Cerebellum (tissue), 4 donors: ENCODE measurements at places on chromosomes 6 and 20.

DNA sequence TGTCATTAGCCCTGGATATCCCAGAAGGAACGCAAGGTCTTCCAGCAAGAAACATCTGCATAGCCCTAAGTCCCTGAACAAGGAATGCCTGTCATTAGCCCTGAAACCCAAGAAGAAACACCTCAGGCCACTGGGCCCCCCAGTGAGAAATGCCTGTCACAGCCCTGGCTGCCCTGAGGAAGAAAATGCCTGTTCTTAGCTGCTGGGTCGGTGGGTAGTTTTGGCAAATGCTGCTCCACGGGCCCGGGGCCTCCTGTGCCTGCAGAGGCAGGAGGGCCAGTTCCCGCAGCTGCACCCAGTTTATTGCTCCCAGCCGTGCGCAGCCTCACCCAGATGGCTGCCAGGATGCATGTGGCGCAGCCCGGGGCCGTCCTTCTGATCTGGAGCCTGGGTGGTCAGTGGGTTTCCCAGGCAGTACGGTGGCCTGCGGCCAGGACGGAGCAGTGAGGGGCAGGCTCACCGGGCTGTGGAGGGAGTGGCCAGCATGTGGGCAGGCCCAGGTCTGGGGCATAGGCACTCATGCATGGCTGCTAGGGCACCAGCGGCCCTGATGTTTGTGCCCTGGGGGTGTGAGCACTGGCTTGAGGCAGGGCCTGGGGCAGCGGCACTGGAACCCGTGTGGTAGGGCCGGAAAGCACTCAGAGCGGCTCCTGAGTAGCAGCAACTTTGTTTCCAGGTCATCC is 219.0 kb downstream of the ERMARD start:
- no peak for DNase-seq

DNA sequence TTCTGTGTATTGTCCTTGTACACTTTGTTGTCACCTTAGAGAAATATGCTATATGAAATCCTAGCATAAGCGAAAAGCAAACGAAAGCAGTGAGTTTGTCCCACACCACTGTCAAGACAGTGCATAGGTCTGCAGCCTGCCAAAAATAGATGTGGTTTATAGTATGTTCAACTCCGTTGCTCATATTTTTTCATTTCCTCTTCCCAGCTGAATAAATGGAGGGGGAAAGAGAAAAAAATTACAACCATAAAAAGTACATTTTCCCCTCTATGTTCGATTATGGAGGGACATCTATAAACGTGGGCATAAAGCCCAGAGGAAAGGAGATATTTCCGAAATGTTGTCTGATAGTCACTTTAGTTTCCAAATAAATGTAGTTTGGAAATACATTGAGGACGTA is 25.8 kb downstream of the PRL start:
- DNase-seq = no peak

GRCh38 chr20:47350691-47351545 is 5.6 kb downstream of the ZMYND8 start:
- no peak for DNase-seq

- no peak for DNase-seq
Observed at GRCh38 chr20:3804254-3804751, 8.2 kb downstream of the CDC25B start.

DNA sequence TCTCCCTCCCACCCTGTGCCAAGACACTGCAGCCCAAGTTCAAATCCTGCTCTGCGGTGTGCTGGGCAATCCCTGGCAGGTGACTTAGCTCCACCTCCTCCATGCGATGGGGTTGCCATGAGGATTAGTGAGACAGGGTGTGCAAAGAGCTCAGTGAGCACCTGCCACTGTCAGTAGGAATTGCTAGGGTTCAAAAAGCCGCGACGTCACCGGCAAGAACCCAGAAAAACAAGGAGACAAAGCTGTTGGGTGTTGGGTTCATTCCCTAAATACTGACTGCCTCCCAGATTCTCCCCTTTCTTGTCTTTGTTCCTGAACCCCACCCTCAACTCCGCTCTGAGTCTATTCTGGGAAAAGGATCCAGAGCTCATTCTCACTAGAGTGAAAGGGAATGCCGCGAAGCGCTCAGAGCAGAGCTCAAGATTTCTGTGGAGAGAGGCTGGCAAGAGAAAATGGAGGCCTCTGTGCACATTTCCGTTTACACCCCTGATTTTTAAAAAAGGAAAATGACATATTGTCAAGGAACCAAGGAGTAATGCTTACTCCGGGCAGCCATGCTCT is 13.3 kb downstream of the PMEPA1 start:
- DNase-seq = no peak
